ENCODE measurements at places on chromosomes 4 and X.

DNA sequence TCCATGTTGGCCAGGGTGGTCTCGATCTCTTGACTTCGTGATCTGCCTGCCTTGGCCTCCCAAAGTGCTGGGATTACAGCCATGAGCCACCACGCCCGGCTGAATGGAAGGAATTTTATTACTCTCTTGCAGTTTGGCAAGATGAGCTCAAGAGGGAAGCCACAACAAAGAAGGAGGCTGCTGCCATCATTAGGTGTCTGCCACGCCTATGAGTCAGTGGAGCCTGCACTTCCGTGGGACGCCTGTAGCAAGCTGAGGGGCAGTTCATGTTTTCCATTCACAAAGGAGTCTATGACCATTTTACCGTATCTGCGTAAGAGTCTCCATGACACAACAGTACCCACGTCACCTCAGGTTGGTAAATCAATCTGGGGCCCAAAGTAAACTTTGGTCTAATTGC, 51.2 kb upstream of the CHRNA9 start:
- DNase-seq = no peak

- DNase-seq = no peak
Observed at GRCh38 chr4:187814737-187815465, 180.7 kb upstream of the ZFP42 start.

GRCh38 chr4:139476363-139476762, 22.4 kb downstream of the RAB33B start:
- no peak for DNase-seq

- DNase-seq = no peak
Observed at GRCh38 chrX:56233682-56234081, 1.5 kb downstream of the KLF8 start.
